ENCODE measurements at places on chromosomes 1 and 21. TPM values are rescaled to one million over a fixed set of nuclear protein-coding genes. Genes with fewer than 3 reads are reported as not detected.

GRCh38 chr1:170274131-170274501 is 128.4 kb downstream of the NTMT2 start:
- no peak for DNase-seq

DNA sequence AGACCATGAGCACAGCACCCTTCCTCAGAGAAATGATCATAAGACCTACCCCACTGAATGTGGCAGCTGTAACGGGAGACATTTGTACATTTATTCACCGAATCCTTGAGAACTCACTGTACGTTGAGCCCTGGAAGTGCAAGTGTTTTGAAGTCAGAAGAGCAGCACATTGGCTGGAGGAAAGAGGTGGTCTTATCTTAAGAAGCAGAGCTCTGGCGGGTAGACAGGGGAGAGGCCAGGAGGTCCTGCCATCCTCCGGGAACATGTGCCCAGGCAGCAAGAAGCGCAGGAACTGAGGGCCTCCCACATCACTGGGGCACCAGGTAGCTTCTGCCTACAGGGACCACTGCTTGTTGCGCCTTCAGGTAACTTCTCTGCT is 169.2 kb upstream of the IRF2BP2 start:
- no peak for DNase-seq

GRCh38 chr1:228043281-228043848 is 36.6 kb downstream of the WNT3A start:
- peak; percentile 99 for DNase-seq

GRCh38 chr1:2394761-2395160 is 3.1 kb downstream of the RER1 start:
- no peak for DNase-seq

GRCh38 chr21:38310646-38311485 is 54.1 kb downstream of the KCNJ15 start:
- peak; percentile 93 for DNase-seq

DNA sequence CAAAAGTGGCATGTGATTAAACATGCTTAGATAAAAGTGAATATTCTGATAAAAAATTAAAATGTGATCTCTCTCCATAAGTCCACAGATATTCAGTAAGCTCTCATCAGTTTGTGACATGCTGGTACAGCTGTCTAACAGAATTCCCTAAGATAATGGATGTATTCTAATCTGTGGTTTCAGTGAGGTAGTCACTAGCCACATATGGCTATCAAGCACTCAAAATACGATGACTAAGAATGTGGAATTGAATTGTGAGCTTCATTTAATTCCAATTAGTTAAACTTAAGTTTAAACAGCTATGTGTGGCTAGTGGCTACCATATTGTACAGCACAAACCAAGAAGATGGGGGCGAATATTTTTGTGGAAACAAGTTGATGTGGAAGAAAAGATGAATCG is 4.1 kb upstream of the REG4 start:
- DNase-seq = no peak

DNA sequence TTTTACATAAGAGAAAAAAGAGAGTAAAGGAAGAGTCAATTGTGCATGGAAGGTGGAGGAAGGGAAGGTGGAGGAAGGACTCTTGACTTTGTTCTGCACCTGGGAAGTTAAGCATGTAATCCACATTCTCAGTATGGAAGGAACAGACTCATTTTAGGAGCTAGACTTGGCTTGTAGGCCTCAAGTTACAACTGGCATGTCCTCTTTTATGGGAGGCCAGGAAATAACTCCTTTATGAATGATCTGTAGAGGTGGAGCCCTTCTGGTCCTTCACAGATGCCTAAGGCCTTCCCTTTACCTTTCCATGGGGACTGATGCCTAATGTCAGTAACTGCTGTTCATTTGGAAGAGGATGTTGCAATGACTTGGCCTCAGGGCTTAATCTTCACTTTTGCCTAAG is 29.4 kb upstream of the CCSAP start:
- DNase-seq = peak; percentile 17

- peak; percentile 55 for DNase-seq
Observed at GRCh38 chr1:156692925-156693847, 12.2 kb downstream of the CRABP2 start.

GRCh38 chr21:36706951-36707762 is 8.2 kb downstream of the SIM2 start:
- DNase-seq = no peak

GRCh38 chr1:165222580-165222979 is 133.9 kb downstream of the LMX1A start:
- peak; percentile 15 for DNase-seq

The A3GALT2 gene
- not detected for total RNA-seq

The SLC25A34 gene
- 1.3 TPM for total RNA-seq

The ZFP69 gene
- total RNA-seq = 2.2 TPM

The EFNA3 gene
- total RNA-seq = 1.7 TPM
